ENCODE measurements at places on chromosomes 12 and 14. TPM values are rescaled to one million over a fixed set of nuclear protein-coding genes. Genes with fewer than 3 reads are reported as not detected.

GRCh38 chr12:132576701-132577100, 33.7 kb downstream of the LRCOL1 start:
- H3K4me3 ChIP-seq = no peak overlapping the region
- no peak for DNase-seq
- no peaks in the 10 kb centered on the region for H3K4me1 ChIP-seq
- H3K27ac ChIP-seq = no peak overlapping the region

Gene MIP
- 0.17 TPM for polyA plus RNA-seq

- H3K36me3 ChIP-seq = no peaks in the 10 kb centered on the region
- no peaks in the 10 kb centered on the region for H3K27me3 ChIP-seq
- DNase-seq = no peak
- H3K4me3 ChIP-seq = no peak overlapping the region
- H3K4me1 ChIP-seq = peaks cover 4% of the 10 kb centered on the region
Measured at GRCh38 chr12:32148372-32148771, 41.7 kb downstream of the BICD1 start.

GRCh38 chr14:105324080-105324778, 9.7 kb downstream of the PACS2 start:
- H3K27ac ChIP-seq = no peak overlapping the region
- no peaks in the 10 kb centered on the region for H3K36me3 ChIP-seq
- H3K4me3 ChIP-seq = no peak overlapping the region
- peaks cover 38% of the 10 kb centered on the region for H3K4me1 ChIP-seq
- no peaks in the 10 kb centered on the region for H3K27me3 ChIP-seq

Gene SERPINA10
- polyA plus RNA-seq = 0.13 TPM

GRCh38 chr12:15151161-15152091, 69.8 kb downstream of the RERG start:
- H3K36me3 ChIP-seq = no peaks in the 10 kb centered on the region
- no peak for DNase-seq
- no peak overlapping the region for H3K4me3 ChIP-seq
- peak overlapping the region; percentile 60 for H3K27ac ChIP-seq
- no peaks in the 10 kb centered on the region for H3K27me3 ChIP-seq

DNA sequence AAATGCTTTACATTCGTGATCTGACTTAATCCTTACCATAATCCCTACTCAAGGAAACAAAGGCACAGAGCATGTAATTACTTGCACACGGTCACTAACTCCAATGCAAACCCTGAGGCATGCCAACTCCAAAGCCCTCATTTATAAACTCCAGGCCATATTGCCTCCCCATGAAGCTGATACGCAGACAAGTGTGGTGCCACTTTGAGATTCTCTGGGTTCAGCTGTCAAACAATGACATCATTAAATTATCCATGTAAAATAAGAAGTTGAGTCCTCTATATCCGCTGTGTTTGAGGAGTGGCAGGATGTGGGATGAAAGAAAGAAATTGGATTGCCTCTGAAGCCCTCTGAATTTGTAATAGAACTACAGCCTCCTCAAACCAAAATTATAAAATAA, 62.8 kb downstream of the ANO4 start:
- H3K36me3 ChIP-seq = no peaks in the 10 kb centered on the region
- H3K4me3 ChIP-seq = no peak overlapping the region
- no peak for DNase-seq
- H3K27me3 ChIP-seq = no peaks in the 10 kb centered on the region
- no peak overlapping the region for H3K27ac ChIP-seq

Gene EPYC
- not detected for polyA plus RNA-seq

GRCh38 chr12:32702473-32702872, 23.4 kb downstream of the DNM1L start:
- H3K27me3 ChIP-seq = no peaks in the 10 kb centered on the region
- H3K27ac ChIP-seq = no peak overlapping the region
- H3K36me3 ChIP-seq = no peaks in the 10 kb centered on the region
- no peak for DNase-seq
- H3K4me3 ChIP-seq = no peak overlapping the region

- H3K4me3 ChIP-seq = no peak overlapping the region
- H3K27ac ChIP-seq = peak overlapping the region; percentile 87
- peaks cover 67% of the 10 kb centered on the region for H3K4me1 ChIP-seq
- no peak for DNase-seq
- H3K36me3 ChIP-seq = no peaks in the 10 kb centered on the region
- H3K27me3 ChIP-seq = no peaks in the 10 kb centered on the region
Measured at GRCh38 chr14:99595034-99595433, 9.0 kb downstream of the CCDC85C start.

DNA sequence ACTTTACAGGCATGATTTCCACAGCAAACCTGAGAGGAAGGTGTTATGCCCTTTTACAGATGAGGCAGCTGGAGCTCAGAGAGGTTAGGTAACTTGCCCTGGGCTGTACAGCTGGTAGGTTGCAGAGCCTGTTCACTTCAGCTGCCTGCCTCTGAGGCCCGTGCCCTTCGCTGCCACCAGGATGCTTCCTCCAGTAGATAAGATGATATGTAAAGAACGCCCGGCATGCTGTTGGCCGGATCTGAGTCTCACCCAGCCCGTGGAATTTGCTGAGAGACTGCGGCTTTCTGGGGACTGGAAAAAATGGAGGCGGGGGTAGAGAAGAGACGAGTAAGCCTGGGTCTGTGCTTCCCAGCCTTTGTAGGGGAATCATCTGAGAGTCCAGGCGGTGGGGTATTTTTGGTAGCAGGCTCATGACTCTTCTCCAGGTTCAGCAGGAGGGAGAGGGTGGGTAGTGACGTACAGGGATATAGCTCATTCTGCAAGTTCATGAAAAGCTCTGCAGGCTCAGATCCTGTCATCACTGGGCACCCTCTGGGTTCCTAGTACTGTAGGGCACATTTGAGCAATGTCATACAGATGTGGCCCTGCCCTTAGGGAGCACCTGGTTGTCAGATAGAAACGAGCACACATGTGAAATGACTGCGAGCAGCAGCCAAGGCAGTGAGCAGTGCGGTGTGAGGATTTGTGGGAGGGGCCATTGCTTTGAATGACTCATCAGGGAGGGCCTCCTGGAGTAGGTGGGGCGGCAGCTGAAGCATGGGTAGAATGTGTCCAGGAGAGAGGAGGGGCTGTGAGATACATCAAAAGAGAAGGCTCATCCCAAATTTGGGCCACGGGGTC, 159.4 kb downstream of the TSPAN9 start:
- no peaks in the 10 kb centered on the region for H3K27me3 ChIP-seq
- H3K27ac ChIP-seq = no peak overlapping the region
- no peak overlapping the region for H3K4me3 ChIP-seq
- DNase-seq = no peak

GRCh38 chr14:88605594-88605993, 42.8 kb downstream of the ZC3H14 start:
- no peaks in the 10 kb centered on the region for H3K27me3 ChIP-seq
- H3K4me1 ChIP-seq = no peaks in the 10 kb centered on the region
- H3K27ac ChIP-seq = no peak overlapping the region
- no peak for DNase-seq
- H3K36me3 ChIP-seq = peaks cover 74% of the 10 kb centered on the region

GRCh38 chr14:45198551-45198950, 54.5 kb downstream of the MIS18BP1 start:
- no peaks in the 10 kb centered on the region for H3K4me1 ChIP-seq
- no peak overlapping the region for H3K27ac ChIP-seq
- no peaks in the 10 kb centered on the region for H3K27me3 ChIP-seq
- no peak for DNase-seq
- no peaks in the 10 kb centered on the region for H3K36me3 ChIP-seq

DNA sequence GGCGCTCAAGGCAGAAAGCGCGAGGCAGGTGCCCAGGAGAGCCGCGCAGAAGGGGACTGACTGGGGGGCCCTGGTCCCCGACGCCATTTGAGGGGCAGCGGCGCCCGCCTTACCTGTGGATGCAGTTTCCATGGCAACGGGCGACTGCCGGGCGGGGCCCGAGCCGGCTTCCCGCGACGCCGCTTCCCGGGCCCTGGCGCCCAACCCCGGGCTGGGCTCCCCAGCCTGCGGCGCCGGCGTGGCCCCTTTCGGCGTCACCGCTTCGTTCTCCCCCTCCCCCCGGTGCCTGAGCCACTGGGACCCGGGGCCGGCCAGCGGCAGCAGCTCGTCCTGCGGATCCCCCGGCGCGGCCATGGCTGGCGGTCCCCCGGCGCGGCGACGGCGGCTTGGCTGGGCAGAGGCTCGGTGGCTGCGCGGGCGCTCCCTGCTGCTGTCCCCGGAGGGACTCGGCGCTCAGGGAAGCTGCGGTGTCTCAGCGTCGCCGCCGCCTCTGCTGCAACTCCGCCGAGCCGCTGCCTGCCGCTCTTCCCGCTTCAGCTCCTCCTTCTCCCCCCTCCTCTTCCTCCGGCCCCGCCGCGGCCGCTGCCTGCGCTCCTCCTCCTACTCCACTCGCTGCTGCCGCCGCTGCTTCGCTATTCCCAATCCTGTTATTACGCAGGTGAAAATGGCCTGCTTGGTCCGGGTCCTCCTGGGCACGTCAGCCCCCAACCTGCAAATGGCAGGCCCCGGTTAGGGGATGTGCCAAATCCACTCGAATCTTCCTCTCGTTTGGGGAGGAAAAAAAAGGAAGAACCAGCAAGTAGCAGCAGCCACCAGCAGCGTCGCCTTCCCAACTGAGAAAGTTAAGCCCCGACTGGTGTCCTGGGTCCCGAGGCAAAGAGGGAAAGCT, at the start of gene RTN1:
RTN1 (minus strand) TSS at position 500 of the 889 bp plus-strand sequence; CDS start at position 354, 146 bp downstream.
- H3K27me3 ChIP-seq = peaks cover 8% of the 10 kb centered on the region
- no peaks in the 10 kb centered on the region for H3K36me3 ChIP-seq
- H3K4me1 ChIP-seq = peaks cover 7% of the 10 kb centered on the region
- peak within 1 kb of the TSS; percentile 8 for H3K27ac ChIP-seq

Gene IFNG
- polyA plus RNA-seq = not detected

Gene TTC9
- polyA plus RNA-seq = 1.5 TPM

- peaks cover 75% of the 10 kb centered on the region for H3K4me1 ChIP-seq
- DNase-seq = no peak
- H3K27me3 ChIP-seq = no peaks in the 10 kb centered on the region
- H3K27ac ChIP-seq = no peak overlapping the region
- H3K36me3 ChIP-seq = no peaks in the 10 kb centered on the region
Measured at GRCh38 chr14:61565836-61566536, 129.3 kb upstream of the HIF1A start.

GRCh38 chr14:86627080-86627479, 1097.1 kb downstream of the FLRT2 start:
- H3K4me3 ChIP-seq = no peak overlapping the region
- no peaks in the 10 kb centered on the region for H3K27me3 ChIP-seq
- no peaks in the 10 kb centered on the region for H3K36me3 ChIP-seq
- no peak overlapping the region for H3K27ac ChIP-seq

GRCh38 chr12:48302161-48302911, 48.4 kb downstream of the ZNF641 start:
- DNase-seq = no peak
- no peaks in the 10 kb centered on the region for H3K36me3 ChIP-seq
- H3K4me1 ChIP-seq = no peaks in the 10 kb centered on the region
- H3K27ac ChIP-seq = no peak overlapping the region

- H3K27me3 ChIP-seq = no peaks in the 10 kb centered on the region
- H3K4me3 ChIP-seq = no peak overlapping the region
- no peak for DNase-seq
Measured at GRCh38 chr14:47822326-47822725, 146.9 kb upstream of the MDGA2 start.

DNA sequence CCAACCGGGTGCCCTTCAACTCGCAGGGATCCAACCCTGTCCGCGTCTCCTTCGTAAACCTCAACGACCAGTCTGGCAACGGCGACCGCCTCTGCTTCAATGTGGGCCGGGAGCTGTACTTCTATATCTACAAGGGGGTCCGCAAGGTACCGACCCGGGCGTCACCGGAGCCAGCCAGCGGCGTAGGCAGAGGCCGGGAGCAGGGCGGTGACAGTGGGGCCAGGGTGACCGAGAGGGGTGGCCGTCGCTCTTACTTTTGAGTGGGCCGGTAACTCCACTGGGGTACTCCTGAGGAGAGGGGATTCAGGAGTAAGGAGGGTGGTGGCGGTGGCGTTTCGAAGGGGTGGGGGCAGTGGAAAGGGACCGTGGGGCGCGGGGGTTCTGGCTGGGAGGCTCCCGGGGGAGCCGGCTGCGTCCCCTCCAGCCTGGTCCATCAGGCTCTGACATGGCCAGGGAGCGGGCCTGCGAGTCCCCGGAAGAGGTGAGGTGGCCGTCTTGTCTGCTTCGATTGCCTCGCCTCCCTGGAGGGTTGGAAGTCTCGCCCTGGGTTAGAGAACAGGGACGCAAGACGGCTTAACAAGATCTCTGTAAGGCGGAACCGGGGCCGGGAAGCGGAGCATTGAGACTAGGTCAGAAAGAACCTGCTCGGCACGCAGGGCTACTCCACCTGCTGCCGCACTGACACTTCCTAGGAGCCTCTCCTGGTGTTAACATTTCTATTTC, 491 bp downstream of the WDR20 start:
- H3K27ac ChIP-seq = peak overlapping the region; percentile 69
- no peaks in the 10 kb centered on the region for H3K36me3 ChIP-seq
- H3K27me3 ChIP-seq = no peaks in the 10 kb centered on the region

Gene IL31
- not detected for polyA plus RNA-seq

DNA sequence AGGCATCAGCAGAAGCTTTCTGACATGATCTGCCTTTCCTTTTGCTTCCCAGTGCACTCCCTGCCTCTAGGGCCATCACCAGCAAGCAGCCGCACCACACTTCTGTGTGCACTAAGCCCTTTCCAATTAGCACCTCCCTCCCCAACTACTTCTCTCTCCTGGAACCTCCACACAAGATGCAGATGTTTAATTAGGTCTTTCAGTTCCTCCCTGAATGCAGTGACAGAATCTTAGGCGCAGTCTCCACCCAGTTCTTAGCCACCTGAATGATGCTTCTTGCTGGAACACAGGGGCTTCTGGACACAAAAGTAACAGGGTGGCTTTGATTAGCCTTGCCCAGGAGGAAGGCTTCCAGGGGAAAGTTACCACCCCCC, 32.9 kb downstream of the NIN start:
- no peaks in the 10 kb centered on the region for H3K4me1 ChIP-seq
- H3K36me3 ChIP-seq = no peaks in the 10 kb centered on the region
- no peak for DNase-seq
- no peak overlapping the region for H3K27ac ChIP-seq
- no peak overlapping the region for H3K4me3 ChIP-seq

DNA sequence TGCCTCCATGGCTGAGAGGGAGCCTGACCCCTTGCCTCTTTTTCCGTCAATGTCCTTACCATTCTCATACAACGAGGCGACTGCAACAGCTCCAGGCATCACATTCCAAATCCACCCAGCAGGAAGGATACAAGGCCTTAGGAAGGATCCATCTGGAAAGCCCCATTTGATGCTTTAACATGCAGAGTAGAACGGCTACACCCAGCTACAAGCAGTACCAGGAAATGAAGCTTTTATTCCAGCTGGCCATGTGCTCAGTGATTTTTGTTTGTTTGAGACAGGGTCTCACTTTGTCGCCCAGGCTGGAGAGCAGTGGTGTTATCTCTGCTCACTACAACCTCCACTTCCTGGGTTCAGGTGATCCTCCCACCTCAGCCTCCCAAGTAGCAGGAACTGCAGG, 124.8 kb downstream of the TMEM132D start:
- H3K4me1 ChIP-seq = no peaks in the 10 kb centered on the region
- no peaks in the 10 kb centered on the region for H3K27me3 ChIP-seq
- no peak overlapping the region for H3K4me3 ChIP-seq
- no peaks in the 10 kb centered on the region for H3K36me3 ChIP-seq

Gene EEF1AKMT3
- polyA plus RNA-seq = 9.9 TPM

- no peak overlapping the region for H3K27ac ChIP-seq
- no peaks in the 10 kb centered on the region for H3K36me3 ChIP-seq
- H3K4me3 ChIP-seq = no peak overlapping the region
- H3K4me1 ChIP-seq = no peaks in the 10 kb centered on the region
- DNase-seq = peak; percentile 38
Measured at GRCh38 chr12:121933522-121934308, 15.3 kb downstream of the CFAP251 start.
